Panc1 (cell line): ENCODE measurements at places on chromosomes 13 and 19.

DNA sequence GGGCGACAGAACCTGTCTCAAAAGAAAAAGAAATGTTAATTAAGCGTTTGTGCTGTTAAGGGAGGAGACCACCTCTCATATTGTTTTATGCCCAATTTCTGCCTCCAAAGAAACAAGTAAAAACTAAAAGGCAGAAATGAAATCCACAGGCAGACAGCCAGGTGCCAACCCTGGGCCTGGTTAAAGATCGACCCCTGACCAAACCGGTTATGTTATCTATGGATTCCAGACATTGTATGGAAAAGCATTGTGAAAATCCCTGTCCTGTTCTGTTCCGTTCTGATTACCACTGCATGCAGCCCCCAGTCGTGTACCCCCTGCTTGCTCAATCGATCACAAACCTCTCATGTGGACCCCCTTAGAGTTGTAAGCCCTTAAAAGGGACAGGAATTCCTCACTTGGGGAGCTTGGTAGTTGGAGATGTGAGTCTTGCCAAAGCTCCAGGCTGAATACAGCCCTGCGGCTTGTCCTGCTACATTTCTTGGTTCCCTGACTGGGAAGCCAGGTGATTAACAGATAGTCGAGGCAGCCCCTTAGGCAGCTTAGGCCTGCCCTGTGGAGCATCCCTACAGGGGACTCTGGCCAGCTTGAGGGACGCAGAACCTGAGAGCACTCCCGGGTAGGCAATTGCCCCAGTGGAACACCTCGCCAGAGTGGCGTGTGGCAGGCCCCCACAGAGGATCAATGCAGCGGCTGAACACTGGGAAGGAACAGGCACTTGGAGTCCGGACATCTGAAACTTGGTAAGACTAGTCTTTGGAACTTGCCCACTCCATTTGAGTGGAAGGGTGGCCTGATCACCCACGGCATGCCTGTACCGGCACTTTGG lies 748 bp upstream of the ZNF552 start:
- DNase-seq, result no peak

DNA sequence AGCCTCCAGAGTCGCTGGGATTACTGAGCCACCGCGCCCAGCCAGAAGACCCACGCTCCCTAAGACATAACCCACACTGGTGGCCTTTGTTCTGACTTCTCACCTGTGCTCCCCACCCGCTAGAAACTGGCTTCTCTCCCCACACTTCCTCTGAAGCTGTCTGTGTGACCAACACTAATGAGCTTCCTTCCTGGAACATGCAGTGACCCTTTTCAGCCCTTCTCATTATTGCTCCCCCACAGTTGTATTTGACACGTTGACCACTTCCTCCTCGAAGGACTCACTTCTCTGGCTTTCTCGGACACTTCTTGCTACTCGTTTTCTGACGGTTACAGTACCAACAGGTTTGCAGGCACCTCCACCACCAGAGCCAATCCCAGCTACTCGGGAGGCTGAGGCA lies 10.9 kb downstream of the NCR1 start:
- no peak for DNase-seq

- DNase-seq, result no peak
Observed at GRCh38 chr19:51594774-51595109, 23.7 kb downstream of the ZNF175 start.

- DNase-seq, result no peak
Observed at GRCh38 chr13:31978021-31978420, 53.6 kb upstream of the FRY start.

DNA sequence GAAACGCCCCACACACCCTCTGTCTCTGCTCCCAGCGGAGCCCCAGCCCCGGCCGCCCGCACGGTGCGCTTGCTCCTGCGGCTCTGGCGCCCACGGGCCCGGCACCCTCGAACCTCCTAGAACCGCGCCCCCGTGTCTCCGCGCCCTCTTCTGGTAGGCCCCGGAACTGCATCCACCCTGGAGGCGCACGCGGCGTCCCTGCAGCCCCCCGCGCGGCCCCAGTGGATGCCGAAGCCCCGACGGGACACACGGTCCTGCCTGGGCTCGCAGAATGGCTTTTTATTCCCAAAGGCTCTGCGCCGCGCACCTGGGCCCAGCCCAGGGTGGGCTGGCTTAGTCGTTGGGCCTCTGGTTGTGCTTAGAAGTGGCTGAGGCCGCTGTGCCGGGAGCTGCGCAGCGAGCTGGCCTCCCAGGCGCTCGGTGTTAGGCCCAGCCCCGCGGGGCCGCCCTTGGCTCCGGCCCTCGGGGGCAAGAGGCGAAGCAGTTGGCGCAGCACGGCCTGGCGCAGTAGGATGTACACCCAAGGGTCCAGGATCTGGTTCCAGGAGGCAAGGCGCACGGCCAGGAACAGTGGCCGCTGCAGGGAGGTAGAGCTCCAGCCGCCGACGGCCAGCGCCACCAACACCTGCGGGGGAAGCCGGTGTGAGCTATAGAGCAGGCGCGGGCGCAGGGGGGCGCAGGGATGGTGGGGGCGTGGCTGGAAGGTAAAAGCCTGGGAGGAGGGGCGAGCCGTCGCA lies 2.8 kb downstream of the PTGER1 start:
- DNase-seq, result no peak

DNA sequence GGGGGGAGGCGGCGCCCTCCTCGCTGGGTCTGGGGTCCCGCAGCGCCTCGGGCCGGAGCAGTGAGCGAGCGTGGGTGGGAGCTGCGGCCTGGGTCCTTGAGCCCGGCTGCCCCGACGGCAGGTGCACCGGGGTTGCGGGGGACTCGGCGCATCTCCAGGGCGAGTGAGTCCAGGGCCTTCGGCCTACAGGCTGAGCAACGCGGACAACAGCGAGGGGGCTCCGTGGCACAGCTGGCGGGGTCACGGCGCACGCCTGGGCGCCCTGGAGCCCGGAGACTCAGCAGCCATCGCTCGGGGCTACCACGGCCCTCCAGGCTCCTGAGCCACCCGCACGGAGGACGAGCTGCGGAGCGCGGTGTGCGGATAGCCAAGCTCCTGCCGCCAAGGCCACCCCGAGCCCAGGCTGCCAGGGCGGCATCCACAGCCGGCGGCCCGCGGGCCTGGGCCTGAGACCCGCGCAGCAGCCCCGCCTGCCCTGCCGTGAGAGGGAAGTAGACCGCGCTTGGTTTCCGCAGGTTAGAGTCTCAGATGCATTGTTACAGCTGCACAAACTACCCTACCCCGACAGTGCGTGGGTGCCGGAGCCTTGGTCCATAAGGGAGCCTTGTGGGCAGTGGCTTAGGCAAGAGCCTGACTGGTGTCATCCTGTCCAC lies 253.9 kb upstream of the SGCG start:
- DNase-seq, result no peak

GRCh38 chr19:6761053-6761676 lies 6.1 kb downstream of the SH2D3A start:
- DNase-seq, result no peak

- DNase-seq, result no peak
Observed at GRCh38 chr13:37127691-37128241, 22.3 kb upstream of the CSNK1A1L start.

DNA sequence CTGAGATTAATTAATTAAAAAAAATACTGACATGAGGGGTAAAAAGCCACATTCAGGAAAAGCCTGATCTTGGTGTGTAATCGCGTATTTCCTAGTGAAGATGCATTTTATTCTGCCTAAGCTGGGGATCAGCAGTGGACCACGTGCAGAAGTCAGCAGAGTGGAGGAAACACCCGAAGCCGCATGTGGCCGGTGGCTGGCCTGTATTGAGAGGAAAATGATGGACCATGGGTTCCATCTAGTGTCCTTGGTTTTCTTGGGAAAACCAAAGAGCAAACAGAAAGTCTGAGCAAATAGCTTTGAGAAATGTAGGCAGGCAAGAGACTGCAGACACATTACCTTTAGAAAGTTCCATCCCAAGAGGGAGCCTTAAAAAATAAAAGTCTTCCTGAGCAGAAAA lies 23.7 kb upstream of the SHISA2 start:
- no peak for DNase-seq

DNA sequence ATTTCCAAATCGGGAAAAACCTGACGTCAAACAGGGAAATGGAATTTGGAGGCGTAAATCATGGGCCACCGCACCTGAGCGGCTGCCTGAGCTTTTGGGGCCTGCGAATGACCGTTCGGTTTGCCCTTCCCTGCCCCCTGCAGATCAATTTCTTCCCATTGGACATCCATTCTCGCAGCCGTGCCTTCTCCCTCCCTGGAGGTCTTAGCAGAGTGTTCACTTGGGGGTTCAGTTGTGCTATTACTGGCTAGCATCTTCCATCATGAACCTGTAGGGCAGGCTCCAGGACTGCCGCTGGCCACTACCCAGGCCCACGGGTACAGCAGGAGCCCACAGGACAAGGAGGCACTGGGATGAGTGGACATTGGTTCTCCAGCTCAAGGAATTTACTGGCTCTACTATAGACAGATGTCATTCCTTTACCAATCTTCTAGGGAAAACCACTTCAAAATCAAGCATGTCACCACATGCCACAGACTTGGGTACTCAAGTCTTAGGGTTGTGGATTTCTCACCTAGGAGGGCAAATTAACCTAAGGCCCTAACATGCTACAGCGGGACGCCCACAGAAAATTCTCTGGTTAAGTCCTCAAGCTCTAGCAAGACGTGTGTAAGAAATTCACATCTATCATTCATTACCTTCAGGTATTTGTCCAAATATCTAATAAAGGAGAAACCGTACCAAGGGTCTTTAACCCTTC lies 75.5 kb downstream of the COL4A1 start:
- DNase-seq, result no peak

DNA sequence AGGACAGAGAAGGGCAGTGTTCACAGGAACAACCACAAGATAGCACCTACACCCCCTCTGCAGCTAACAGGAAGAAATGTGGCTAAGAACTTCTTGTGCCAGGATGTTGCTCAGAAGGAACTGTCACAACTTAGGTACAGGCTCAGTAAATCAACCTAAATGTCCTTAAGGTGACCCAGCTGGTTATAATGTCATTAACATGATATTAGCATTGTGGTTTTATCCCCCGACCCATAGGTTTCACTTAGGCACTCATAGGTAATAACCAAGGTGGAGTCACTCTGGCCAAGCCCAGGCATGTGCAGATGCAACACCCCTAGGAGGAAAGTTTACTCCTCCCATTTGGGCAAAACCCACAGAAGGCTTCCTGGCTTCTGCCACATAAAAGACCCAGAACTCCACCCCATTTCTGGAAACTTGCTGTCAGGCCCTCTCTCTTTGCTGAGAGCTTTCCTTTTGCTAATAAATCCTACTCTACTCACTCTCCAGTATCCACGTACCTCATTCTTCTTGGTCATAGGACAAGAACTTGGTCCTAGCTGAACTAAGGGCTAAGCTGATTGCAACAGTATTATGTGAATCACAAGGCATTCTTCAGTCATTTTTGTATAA lies 951.3 kb downstream of the SLITRK5 start:
- no peak for DNase-seq

- DNase-seq, result peak; percentile 43
Observed at GRCh38 chr19:8050274-8051096, 2.1 kb upstream of the CCL25 start.

DNA sequence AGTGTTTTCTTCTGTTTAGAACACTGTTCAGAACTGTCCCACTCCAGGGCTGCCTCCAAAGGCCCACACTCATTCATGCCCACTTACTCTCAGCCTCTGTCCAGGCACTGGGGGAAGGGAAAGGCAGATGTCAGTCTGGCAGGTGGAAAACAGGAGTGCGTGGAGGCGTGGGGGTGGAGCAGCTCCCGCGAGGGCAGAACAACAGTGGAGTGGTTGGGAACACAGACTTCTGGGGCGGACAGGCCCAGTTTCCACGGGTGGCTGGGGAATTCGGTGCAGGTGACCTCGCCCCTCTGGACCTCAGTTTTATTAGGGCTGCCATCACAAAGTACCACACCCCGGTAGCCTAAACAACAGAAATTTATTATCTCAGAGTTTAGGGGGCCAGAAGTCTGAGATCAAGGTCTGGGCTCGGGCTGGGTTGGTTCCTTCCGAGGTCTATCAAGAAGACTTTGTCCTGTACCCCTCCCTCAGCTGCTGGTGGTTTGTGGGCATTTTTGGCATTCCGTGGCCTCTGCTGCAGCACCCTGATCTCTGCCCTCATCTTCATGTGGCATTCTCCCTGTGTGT lies 59.7 kb downstream of the SIPA1L3 start:
- no peak for DNase-seq

DNA sequence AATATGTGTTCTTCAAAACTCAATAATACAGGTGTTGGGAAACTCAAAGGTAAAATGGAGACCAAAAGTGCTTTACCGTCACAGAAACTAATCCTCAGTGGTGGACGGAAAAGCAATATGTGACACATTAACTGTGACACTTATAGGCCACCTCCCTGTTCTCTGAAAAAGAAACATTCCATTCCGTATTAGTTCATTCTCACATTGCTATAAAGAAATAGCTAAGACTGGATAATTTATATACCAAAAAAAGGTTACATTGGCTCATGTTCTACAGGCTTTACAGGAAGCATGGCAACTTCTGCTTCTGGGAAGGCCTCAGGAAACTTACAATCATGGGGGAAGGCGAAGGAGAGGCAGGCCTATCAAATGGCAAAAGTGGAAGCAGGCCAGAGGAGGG lies 435.3 kb upstream of the HTR2A start:
- DNase-seq, result no peak

DNA sequence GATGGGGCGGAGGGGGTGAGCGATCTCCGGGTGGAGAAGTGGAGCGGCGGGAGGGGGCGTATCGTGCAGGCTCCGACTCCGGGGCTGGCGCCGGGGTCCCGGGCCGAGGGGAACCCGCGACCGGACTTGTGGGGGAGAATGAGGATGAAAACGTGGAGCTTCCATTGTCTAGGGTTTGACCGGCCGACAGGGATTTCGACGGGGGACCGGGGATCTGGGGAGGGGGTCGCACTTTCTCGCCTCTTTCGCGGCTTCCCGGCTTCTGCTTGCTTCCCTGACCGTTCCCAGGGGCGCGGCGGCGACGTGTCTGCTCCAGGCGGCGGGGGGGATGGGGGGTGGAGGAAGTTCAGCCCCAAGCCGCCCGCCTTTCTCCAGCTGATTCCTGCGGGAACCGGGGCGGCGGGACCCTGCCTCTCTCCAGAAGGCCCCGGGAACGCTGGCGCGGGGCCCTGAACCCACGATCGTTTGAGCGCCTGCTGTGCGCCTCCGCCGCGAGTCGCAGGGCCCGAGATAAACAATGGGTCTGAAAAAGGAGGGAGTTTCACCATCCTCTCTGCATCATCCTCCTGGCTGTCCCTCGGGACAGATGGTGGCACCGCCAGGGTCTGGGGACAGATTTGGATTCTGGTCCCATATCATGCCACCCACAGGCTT lies 790 bp downstream of the TPM4 start:
- DNase-seq, result no peak

DNA sequence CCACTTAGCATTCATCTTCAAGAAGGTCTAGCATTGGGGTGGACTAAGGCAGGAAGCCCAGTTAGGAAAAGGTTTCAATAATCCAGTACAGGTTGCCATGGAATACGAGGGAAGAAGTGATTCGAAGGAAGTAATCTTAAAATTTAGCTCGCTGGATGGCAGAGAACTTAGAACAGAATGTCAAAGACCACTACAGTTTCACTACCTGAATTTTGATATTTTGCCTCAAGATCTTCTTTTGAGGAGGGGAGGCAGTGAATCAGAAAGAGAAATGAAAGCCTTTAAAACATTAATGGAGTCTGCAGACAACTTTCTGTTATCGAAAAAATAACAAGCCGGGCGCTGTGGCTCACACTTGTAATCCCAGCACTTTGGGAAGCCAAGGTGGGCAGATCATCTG lies 7.0 kb upstream of the RAB8A start:
- DNase-seq, result no peak
